ENCODE measurements at places on chromosomes 3 and 15. TPM values are rescaled to one million over a fixed set of nuclear protein-coding genes. Genes with fewer than 3 reads are reported as not detected.

- H3K4me1 ChIP-seq = peaks cover 27% of the 10 kb centered on the region
- no peaks in the 10 kb centered on the region for H3K27me3 ChIP-seq
- DNase-seq = no peak
- peak overlapping the region; percentile 78 for H3K4me3 ChIP-seq
- peaks cover 1% of the 10 kb centered on the region for H3K36me3 ChIP-seq
These were observed 589 bp upstream of the SENP5 start for GRCh38 chr3:196867155-196867506.

DNA sequence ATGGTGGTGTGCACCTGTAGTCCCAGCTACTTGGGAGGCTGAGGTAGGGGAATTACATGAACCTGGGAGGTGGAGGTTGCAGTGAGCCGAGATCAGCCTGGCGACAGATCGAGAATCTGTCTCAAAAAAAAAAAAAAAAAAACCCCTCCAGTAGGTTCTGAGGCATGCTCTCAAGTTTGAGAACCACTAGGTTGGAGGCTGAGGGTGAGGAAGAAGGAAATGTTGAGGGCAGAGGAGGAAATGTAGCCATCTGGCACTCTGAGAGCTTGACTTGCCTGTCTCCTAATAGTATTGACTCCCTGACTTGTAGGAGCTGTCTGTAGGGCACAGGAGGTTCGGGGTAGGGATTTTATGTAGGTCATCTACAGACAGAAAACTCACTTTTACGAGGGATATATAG is 204.6 kb downstream of the OPA1 start:
- no peak for DNase-seq
- no peaks in the 10 kb centered on the region for H3K36me3 ChIP-seq
- peaks cover 10% of the 10 kb centered on the region for H3K27me3 ChIP-seq
- no peak overlapping the region for H3K4me3 ChIP-seq

Gene BOC
- total RNA-seq = not detected

DNA sequence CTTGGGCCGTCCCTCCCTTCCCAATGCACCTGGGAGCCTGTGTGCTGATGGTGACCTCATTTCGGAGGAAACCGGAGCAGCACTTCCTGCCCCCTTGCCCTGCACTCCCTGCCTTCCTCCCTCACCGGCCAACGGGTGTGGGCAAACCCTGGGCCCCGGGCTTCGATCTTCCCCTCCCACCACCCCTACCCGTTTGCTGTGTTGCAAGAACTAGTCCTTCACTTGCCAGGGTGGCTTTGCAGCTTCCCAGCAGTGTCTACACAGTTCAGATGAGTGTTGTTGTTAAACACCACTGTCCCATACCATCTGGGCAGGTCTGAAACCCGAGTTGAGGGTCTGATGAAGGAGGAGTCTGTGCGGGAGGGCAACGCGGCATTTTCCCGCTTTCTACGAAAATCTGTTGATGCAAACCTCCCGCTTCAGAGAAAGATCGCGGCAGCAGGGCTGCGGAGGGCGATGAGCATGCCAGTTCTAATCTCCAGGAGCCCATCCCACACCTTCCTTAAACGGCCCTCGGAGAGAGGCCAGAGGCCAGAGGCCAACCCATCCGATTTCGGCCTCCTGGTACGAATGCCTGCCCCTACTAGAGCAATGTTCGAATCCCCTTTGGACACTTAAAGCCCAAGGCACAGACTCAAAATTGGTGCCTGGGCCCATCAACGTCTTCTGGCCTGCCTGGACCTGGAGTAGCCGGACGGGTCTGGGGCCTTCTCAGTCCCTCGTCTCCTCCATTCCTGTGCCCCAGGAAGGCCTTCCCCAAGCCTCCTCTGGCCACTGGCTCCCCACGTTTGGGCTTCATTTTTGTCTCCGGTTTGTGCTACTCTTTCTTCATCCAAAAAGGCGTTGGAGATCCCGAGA is 35.7 kb upstream of the POLG start:
- H3K27ac ChIP-seq = no peak overlapping the region
- H3K27me3 ChIP-seq = peaks cover 69% of the 10 kb centered on the region
- H3K36me3 ChIP-seq = no peaks in the 10 kb centered on the region
- peaks cover 13% of the 10 kb centered on the region for H3K4me1 ChIP-seq
- DNase-seq = no peak
- H3K4me3 ChIP-seq = no peak overlapping the region

- H3K4me1 ChIP-seq = peaks cover 35% of the 10 kb centered on the region
- H3K27ac ChIP-seq = no peak overlapping the region
- DNase-seq = no peak
- no peaks in the 10 kb centered on the region for H3K27me3 ChIP-seq
- peaks cover 5% of the 10 kb centered on the region for H3K36me3 ChIP-seq
These were observed 17.4 kb downstream of the KAT2B start for GRCh38 chr3:20057612-20058180.

DNA sequence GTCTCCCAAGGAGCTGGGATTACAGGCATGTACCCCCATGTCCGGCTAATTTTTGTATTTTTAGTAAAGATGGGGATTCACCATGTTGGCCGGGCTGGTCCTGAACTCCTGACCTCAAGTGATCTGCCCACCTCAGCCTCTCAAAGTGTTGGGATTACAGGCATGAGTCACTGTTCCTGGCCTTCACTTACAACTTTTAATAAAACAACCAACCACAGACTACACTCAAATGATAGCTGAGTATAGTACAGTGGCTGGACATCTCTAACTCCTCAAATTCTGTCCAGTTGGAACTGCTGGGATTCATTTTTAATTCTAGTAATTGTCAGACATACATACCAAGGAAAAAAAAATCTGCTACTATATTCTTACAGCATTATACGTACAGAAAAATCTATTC is 71.0 kb downstream of the PBRM1 start:
- peaks cover under 1% of the 10 kb centered on the region for H3K4me1 ChIP-seq
- H3K36me3 ChIP-seq = peaks cover 32% of the 10 kb centered on the region
- H3K27me3 ChIP-seq = no peaks in the 10 kb centered on the region
- no peak overlapping the region for H3K27ac ChIP-seq
- no peak overlapping the region for H3K4me3 ChIP-seq

- peaks cover 16% of the 10 kb centered on the region for H3K4me1 ChIP-seq
- no peak for DNase-seq
- H3K4me3 ChIP-seq = no peak overlapping the region
- no peaks in the 10 kb centered on the region for H3K36me3 ChIP-seq
These were observed 732.4 kb upstream of the DPPA4 start for GRCh38 chr3:110069761-110070160.

- peak overlapping the region; percentile 87 for H3K27ac ChIP-seq
- peaks cover 23% of the 10 kb centered on the region for H3K4me1 ChIP-seq
- DNase-seq = no peak
- H3K4me3 ChIP-seq = peak overlapping the region; percentile 86
- peaks cover 10% of the 10 kb centered on the region for H3K36me3 ChIP-seq
These were observed 653 bp upstream of the MFSD1 start for GRCh38 chr3:158801201-158801600.

DNA sequence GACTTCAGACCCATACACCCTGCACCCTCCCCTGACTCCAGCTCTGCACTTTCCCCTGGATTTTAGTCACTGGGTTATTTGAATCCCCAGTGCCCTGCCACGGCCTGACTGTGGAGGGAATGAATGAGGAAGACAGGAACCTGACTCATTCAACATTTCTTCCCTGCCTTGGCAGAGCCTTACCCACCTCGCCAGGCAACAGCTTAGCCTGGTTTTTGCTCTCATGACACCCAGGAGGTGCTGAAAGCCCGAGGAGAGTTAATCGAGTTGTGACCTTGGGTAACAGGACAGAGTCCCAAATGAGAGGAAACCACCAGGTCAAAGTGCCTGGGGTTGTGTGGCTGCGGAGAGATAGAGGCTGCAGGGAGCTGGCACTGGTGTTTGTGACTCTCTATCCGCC is 128.3 kb downstream of the SMAD6 start:
- no peaks in the 10 kb centered on the region for H3K4me1 ChIP-seq
- H3K27me3 ChIP-seq = peaks cover 4% of the 10 kb centered on the region
- no peaks in the 10 kb centered on the region for H3K36me3 ChIP-seq
- H3K4me3 ChIP-seq = no peak overlapping the region
- H3K27ac ChIP-seq = no peak overlapping the region
- no peak for DNase-seq

- peaks cover 10% of the 10 kb centered on the region for H3K27me3 ChIP-seq
- no peak overlapping the region for H3K4me3 ChIP-seq
- no peak overlapping the region for H3K27ac ChIP-seq
- H3K36me3 ChIP-seq = no peaks in the 10 kb centered on the region
- DNase-seq = no peak
These were observed 202.7 kb upstream of the KBTBD8 start for GRCh38 chr3:66795365-66795764.

- H3K4me1 ChIP-seq = peaks cover 2% of the 10 kb centered on the region
- DNase-seq = no peak
- H3K27ac ChIP-seq = no peak overlapping the region
- peaks cover 12% of the 10 kb centered on the region for H3K36me3 ChIP-seq
- H3K27me3 ChIP-seq = no peaks in the 10 kb centered on the region
These were observed 42.0 kb downstream of the PIGB start for GRCh38 chr15:55361048-55361447.

- no peaks in the 10 kb centered on the region for H3K36me3 ChIP-seq
- no peak overlapping the region for H3K4me3 ChIP-seq
- no peak overlapping the region for H3K27ac ChIP-seq
- DNase-seq = no peak
These were observed 42.1 kb upstream of the RARB start for GRCh38 chr3:25385807-25386460.

GRCh38 chr3:131277836-131278497 is 103.6 kb upstream of the NUDT16 start:
- no peaks in the 10 kb centered on the region for H3K36me3 ChIP-seq
- H3K4me1 ChIP-seq = no peaks in the 10 kb centered on the region
- no peak for DNase-seq
- H3K27me3 ChIP-seq = no peaks in the 10 kb centered on the region
- no peak overlapping the region for H3K27ac ChIP-seq
- H3K4me3 ChIP-seq = no peak overlapping the region

Gene TTC21A
- total RNA-seq = 1.7 TPM

GRCh38 chr15:40846841-40847222 is 3.0 kb downstream of the SPINT1 start:
- peaks cover 6% of the 10 kb centered on the region for H3K27me3 ChIP-seq
- H3K27ac ChIP-seq = no peak overlapping the region
- H3K4me3 ChIP-seq = no peak overlapping the region
- H3K36me3 ChIP-seq = no peaks in the 10 kb centered on the region
- no peak for DNase-seq

DNA sequence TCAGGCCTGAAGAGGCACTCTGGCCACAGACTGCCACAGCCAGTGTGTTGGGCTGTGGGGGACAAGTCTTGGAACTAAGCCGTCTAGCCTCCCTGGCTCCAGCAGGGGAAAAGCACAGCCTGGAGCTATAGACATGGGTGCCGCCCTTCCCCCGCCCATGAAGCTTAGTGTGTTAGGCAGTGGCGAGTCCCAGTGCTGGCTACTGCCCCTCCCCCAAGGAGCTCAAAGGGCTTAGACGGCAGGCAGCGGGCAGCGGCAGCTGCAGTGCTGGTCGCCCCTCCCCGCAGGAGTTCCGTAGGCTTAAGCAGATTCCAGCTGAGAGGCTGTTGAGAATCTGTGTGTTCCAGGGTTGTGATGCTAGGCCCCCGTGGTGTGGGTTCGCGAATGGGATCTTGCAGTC is 135.8 kb upstream of the RORA start:
- no peaks in the 10 kb centered on the region for H3K36me3 ChIP-seq
- no peak for DNase-seq
- peaks cover 9% of the 10 kb centered on the region for H3K27me3 ChIP-seq
- H3K27ac ChIP-seq = no peak overlapping the region
- H3K4me1 ChIP-seq = no peaks in the 10 kb centered on the region

DNA sequence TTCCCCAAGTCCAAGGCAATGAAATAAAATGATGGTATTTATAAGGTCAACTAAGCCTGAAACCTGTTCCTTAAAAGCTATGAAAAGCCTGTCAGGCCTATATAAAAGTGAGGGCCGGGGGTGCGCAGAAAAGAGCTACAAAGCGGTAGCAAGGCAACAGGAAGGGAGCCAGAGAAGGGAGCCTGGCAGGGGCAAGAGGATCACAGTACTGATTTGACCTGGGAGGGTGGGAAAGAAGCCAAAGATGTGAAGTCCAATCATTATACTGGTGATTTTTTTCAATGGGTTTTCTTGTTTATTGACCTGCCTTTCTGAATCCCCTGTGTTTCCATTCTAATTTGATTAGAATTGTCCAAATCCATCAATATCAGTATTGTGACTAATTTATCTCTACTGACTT is 64.3 kb upstream of the STT3B start:
- H3K36me3 ChIP-seq = peaks cover 8% of the 10 kb centered on the region
- H3K4me3 ChIP-seq = no peak overlapping the region
- no peak for DNase-seq
- H3K27me3 ChIP-seq = no peaks in the 10 kb centered on the region
- no peak overlapping the region for H3K27ac ChIP-seq
- H3K4me1 ChIP-seq = peaks cover 58% of the 10 kb centered on the region

DNA sequence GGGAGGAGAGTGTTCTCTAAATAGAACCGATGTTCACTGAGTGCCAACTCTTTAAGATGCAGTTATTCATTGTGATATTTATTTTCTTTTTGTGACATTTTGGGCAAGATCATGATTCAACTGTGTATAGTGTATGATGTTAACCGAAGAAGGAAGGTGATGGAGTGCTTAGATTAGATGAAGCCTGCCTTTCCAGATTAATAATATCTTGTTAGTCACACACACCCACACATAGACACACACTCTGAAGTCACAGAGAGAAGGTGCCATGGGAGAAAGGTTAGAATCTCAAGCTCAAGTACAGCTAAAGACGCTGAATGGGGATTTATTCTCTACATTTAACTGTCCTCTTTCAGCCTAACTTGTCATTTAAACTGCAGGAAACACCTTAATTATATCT is 77.0 kb downstream of the SLC9A9 start:
- no peaks in the 10 kb centered on the region for H3K27me3 ChIP-seq
- H3K4me1 ChIP-seq = peaks cover 3% of the 10 kb centered on the region
- H3K4me3 ChIP-seq = no peak overlapping the region
- no peaks in the 10 kb centered on the region for H3K36me3 ChIP-seq
- no peak overlapping the region for H3K27ac ChIP-seq

DNA sequence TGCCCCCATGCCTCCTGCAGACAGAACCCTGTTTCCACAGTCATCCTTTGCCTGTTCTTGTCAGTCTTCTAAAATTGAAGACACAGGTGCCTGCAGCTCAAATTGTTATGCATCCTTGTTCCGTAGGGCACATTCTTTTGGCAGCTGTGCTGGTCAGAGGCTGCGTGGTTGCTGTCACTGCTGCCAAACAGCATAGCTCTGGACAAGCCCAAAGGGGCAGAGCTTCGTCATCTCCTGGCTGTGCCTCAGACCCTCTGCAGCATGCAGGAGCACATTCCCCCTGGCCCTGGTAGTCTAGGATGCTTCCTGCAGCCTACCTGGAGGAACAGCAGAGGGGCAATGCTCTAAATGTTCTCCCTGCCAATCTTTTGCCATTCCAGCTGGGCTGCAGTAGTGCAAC is 2.1 kb upstream of the FBXL22 start:
- no peak overlapping the region for H3K4me3 ChIP-seq
- H3K36me3 ChIP-seq = peaks cover 30% of the 10 kb centered on the region
- DNase-seq = no peak
- no peaks in the 10 kb centered on the region for H3K27me3 ChIP-seq
- peak overlapping the region; percentile 86 for H3K27ac ChIP-seq

DNA sequence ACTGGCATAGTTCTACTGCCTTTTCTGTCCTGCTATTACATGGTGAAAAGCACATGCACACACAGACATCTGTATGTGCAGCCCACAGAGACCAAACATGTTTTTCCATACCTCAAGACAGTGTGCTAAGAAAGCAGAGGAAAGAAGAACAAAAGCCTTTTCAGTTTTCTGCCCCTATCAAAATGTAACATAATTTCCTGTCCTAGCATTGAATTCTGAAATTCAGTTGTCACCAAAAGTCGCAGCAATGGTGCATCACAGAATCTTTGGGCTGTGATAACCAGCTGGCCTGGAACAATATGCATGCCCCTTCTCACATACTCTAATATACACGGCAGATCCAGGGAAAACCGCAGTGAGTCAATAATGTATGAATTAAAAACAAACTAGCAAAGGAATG is 153.8 kb upstream of the RAP2B start:
- no peaks in the 10 kb centered on the region for H3K36me3 ChIP-seq
- DNase-seq = no peak
- H3K27me3 ChIP-seq = peaks cover 7% of the 10 kb centered on the region
- H3K27ac ChIP-seq = no peak overlapping the region
- no peaks in the 10 kb centered on the region for H3K4me1 ChIP-seq
- no peak overlapping the region for H3K4me3 ChIP-seq

Gene PPARG
- 2.7 TPM for total RNA-seq

Data from activated CD4-positive, alpha-beta memory T cell treated with anti-CD3 and anti-CD28 coated beads for 36 hours (primary cell).